ENCODE measurements at places on chromosomes 11 and 22.

DNA sequence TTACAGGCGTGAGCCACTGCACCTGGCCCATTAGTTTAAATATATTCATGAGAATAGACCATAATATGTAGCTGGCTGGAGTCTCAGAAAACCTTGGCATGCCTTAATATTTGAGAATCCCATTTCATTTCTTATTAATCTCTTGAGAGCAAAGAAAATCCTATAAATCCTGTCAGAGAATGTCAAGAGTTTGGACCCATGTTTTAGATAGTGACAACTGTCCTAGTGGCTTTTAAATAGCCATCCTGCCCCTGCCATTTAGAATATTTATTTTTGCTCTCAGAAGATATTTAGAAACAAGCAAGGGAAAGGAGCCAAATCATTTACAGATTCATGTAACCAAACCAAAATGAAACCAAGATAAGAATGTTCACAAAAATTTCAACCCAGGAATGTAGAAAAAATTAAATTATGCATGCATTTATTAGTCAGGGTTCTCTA, 107.2 kb downstream of the SWAP70 start:
- no peak for DNase-seq

GRCh38 chr11:82174610-82175009, 559.1 kb downstream of the FAM181B start:
- no peak for DNase-seq

DNA sequence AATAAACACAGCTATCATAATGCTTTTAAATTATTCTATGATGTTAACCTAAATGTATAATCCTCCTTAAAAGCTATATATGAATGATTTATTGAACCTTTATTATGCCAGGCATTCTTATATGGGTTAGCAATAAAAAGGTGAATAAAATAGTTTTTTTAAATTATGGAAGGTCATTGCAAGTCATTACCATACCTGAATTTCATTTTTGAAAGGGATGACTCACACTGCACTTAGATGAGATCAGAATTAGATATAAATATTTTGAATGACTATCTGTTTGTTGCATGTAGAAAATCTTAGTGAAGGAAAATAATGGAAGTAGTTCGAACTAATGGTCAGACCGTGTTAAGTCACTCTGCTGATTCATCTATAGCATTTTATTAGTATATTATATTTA, 822.3 kb downstream of the LUZP2 start:
- DNase-seq, result no peak

DNA sequence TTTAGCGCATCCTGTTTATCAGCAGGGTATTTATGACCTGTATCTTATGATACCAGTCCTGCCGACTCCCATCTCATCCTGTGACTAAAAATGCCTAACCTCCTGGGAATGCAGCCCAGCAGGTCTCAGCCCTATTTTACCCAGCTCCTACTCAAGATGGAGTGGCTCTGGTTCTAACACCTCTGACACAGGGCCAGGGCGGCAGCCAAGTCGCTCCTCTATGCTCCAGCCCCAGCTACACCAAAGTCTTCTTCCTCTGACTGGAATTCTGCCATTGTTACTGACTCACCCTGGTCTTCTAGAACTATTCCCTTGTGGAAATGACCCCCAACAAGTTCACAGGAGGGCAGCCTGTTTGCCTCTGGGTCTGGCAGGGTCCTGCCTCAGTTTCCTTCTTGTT, 7.9 kb upstream of the C1QTNF6 start:
- DNase-seq, result no peak

DNA sequence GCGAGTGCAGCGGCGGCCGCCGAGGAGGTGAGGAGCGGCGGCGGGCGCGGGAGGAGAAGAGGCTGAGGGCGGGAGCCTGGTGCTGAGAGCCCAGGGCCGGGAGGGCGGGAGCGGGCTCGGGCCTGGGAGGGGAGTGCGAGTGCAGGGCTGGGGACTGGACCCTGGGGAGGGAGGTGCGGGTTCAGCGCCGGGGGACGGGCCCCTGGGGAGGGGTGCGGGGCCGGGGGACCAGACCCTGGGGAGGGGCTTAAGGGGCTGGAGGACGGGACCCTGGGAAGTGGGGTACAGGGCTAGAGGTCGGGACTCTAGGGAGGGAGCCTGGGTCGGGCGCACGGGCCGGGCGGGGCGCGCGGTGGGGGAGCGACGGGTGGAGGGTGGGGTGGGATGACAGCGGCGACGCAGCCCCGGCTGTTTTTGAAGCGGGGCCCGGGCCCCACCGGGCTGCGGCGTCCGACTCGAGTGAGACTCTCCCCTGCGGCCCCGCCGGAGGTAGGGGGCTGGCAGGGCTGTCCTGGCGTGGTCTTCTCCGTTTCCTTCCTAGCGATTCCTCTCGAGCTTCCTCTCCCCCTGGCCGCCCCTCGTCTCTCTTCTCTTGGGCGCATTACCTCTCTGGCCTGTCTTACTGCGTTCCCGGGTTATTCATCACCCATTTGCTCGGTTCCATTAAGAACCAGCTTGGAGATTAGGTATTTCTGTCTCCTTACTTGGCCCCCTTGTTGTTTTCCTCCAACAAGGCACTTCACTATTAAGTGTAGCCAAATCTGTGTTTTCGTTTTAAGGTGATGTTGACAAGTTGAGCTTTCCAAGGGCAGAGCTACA, 754 bp downstream of the NUP50 start:
- peak; percentile 48 for DNase-seq

DNA sequence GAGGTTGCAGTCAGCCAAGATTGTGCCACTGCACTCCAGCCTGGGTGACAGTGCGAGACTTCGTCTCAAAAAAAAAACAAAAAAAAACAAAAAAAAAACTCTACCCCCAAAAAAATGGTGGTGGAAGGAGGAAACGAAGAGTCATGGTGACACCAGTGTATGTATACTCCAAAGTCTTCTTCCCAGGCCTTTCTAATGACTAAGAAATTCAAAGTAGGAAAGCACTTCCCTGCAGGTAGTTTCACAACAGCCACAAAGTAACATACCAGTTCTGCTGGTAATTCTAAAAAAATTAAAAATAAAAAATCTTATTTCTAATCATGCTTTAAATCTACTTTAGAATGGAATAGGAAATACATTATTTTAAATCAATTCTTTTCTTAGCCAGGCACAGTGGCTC, 72.6 kb downstream of the DENND5A start:
- DNase-seq, result no peak

GRCh38 chr11:78138694-78139421, 568 bp downstream of the ALG8 start:
- no peak for DNase-seq

DNA sequence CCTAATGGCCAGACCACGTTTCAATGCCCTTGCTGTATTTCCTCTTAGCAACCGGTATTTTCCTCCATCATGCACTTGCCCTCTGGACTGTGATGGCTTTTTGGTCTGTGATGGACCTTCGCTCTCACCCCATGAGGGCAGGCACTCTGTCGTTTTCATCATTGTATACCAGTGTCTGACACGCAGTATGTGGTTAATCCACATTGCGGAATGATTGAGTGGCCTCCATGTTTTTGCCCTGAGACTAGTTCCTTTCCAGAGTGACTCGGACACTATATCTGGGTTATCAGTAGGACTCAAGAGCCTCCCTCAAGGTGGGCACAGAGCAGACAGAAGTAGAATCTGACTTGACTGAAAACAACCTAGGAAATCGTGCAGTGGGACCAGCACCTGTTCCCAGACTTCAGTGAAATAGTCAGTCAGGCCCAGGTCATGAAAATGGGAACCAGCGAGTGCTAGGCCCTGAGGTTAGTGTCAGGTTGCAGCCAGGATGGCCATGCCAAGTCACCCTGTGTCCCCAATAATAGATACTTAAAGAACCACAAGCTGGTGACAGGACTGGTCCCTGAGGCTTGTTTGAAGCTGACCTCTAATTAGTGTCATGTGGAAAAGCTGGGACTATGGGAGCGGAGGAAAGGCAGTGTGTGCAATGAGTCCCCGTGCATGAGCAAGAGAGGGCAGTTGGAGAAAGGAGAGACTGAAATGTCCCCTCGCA, 464.7 kb downstream of the INSC start:
- no peak for DNase-seq

DNA sequence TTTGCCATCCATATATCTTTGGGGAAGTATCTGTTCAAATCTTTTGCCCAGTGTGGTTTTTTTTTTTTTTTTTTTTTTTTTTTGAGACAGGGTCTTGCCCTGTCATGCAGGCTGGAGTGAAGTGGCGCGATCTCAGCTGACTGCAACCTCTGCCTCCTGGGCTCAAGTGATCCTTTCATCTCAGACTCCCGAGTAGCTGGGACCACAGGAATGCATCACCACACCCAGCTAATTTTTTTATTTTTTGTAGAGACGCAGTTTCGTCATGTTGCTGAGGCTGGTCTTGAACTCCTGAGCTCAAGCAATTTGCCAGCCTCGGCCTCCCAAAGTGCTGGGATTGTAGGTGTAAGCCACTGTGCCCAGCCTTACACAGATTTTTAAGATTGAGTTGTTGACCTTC, 4.8 kb upstream of the FAM118A start:
- DNase-seq, result no peak

- no peak for DNase-seq
These were observed 1794.1 kb upstream of the RAG2 start for GRCh38 chr11:38392176-38392575.

DNA sequence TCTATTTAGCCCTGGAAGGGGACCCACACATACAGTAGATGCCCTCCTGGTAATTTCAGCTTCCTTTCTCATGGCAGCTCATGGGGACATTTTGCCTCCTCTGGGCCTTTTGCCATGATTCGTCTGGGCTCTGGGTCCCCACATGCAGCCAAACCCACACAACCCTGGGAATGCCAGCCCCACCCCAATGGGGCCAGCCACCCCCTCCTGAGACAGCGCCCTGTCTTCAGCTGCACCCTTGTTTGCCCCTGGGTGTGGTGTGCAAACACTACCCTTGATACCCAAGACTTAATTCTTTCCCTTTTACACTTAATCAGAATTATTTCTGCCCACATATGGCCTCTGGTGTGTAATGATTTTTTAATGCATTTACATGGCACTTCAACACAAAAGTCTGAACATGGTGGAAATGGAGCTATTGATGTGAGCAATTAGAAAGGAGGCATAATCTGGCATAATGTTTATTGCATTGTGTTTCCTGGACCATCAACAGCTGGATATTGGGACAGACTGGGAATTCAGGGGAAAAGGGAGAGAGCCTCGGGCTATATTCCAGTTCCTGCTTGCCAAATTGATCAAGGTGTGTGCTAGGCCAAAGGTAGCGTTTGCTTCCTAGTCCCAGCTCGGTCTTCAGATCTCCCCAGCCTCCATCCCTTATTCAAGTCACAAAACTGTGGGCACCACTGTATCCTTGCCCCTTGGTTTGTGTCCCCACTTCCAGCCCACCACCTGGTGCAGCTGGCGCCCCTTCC, 85.0 kb upstream of the ANO1 start:
- DNase-seq, result no peak

GRCh38 chr11:128704517-128704916, 10.6 kb downstream of the FLI1 start:
- DNase-seq, result no peak

- no peak for DNase-seq
These were observed 236.1 kb downstream of the NXPE2 start for GRCh38 chr11:114914231-114915005.

GRCh38 chr11:64357446-64357845, 1.5 kb upstream of the RPS6KA4 start:
- DNase-seq, result no peak
